ENCODE measurements at places on chromosomes 3 and 15.

- no peak for DNase-seq
These were observed 20.3 kb downstream of the SLCO2A1 start for GRCh38 chr3:134009345-134010000.

DNA sequence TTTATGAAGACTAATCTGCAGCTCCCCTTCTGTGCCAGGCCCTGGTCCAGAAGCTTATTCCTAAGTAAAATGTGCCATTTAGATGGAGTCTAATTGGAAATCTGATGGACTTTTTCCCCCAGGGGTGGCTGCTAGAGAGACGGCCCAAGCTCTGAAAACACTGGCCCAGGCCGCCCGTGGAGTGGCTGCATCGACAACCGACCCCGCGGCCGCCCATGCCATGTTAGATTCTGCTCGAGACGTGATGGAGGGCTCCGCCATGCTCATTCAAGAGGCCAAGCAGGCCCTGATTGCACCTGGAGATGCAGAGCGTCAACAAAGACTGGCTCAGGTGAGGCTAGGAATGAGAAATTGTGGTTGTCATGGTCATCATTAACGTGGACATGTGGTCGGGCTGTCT is 305.8 kb upstream of the TPM1 start:
- no peak for DNase-seq

GRCh38 chr15:52808441-52808840 is 18.3 kb upstream of the ONECUT1 start:
- no peak for DNase-seq

- DNase-seq: no peak
These were observed 65.9 kb downstream of the CACNA2D3 start for GRCh38 chr3:54188176-54188791.

- no peak for DNase-seq
These were observed 65.2 kb downstream of the TRAT1 start for GRCh38 chr3:108887777-108888176.

GRCh38 chr3:110093812-110094401 is 756.6 kb upstream of the DPPA4 start:
- DNase-seq: no peak

GRCh38 chr3:37785736-37786135 is 75.9 kb upstream of the CTDSPL start:
- no peak for DNase-seq

GRCh38 chr15:58469432-58470353 is 37.9 kb downstream of the LIPC start:
- DNase-seq: no peak

GRCh38 chr15:47813748-47814384 is 96.6 kb downstream of the SEMA6D start:
- DNase-seq: no peak

- no peak for DNase-seq
These were observed 56.9 kb upstream of the NLGN1 start for GRCh38 chr3:173340626-173341025.

GRCh38 chr3:126849768-126850167 is 133.1 kb upstream of the PLXNA1 start:
- no peak for DNase-seq

DNA sequence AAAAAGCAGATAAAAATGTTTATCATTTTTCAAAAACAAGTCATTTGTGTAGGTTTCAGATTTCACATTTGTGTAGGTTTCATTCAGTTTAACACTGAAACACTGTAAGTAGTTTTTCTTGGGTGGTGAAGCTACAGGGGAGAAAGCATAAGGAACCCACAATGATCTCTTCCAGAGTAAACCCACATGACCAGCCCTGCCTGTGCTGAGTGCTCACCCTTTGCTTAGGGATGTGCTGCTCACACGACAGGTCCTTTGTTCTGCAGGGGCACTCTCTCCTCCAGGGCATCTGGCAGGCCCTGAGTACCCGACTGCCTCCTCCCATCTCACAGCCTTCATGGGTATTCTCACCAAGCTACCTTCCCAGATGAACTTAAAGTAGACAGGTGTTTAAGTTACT is 28.9 kb downstream of the ZXDC start:
- DNase-seq: no peak

GRCh38 chr15:71115567-71116351 is 488 bp downstream of the THSD4 start:
- DNase-seq: no peak

DNA sequence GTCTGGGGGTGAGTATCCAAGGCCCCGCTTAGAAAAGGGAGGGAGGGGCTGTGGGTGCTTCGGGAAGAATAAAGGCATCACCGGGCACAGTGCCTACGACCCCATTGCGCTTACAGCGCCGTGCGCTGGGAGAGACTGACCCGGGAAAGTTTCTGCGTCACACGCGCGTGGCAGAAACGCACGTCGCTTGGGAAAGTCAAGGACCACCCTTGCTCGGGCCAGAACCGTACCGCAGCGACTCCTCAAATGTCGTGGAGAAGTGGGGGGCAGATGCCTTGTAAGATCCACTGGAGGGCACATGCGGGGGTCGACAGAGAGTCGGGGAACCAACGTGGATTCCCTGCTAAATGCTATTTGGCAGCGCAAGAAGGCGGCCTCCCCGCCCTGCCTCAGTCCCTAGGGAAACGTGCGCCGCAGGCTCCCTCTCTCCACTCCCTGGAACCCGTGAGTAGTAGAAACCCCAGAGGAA is 2.4 kb downstream of the ADAMTS9 start:
- DNase-seq: no peak

DNA sequence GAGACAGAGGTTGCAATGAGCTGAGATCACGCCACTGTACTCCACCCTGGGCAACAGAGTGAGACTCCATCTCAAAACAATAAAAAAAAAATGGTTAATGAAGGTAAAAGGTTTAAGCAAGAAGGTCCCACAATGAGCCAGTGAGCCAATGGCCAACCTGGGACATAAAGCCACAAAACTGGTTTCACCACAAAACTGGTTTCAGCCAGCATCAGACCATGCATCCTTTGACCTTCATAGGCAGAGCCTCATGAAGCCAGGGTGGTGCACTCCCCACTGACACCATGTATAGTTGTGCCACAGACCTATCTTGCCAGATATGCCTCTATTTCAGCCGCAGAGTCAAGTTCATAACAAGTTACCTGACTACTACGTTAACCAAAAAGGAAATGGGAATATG is 41.9 kb downstream of the SCAP start:
- no peak for DNase-seq

GRCh38 chr3:142779591-142779990 is 55.8 kb downstream of the TRPC1 start:
- no peak for DNase-seq

All from activated T-helper 1 cell treated with anti-CD3 and anti-CD28 coated beads, Interleukin-2, amount 50 U/mL, for 16 hours (primary cell).